ENCODE measurements at places on chromosomes 4 and X.

DNA sequence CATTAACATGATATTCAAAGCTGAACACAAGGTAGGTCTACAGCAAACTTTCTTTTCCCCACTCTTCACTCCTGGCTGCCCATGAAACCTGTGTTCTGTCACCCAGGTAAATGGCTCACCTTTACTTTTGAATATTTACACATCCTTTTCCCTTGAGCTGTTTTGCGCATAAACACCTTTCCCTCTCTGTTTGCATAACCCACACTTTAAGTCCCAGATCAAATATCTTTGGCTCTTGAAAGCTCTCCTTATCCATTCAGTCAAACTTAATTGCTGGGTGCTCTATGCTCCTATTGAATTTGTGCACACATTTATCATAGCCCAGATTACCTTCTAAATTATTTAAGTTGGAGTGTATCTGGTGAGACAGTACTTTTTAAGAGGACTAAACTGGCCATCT, 51.7 kb upstream of the ATP8A1 start:
- DNase-seq, result no peak

- DNase-seq, result no peak
These were observed 124.8 kb upstream of the EOLA2 start for GRCh38 chrX:150063138-150063518.

GRCh38 chr4:107125496-107125895, 89.4 kb upstream of the DKK2 start:
- no peak for DNase-seq

GRCh38 chr4:166458756-166459155, 585.7 kb downstream of the TLL1 start:
- DNase-seq, result no peak

GRCh38 chrX:135396109-135396508, 25.6 kb upstream of the SMIM10L2A start:
- no peak for DNase-seq

All from H54 (cell line).